ENCODE measurements at places on chromosomes 6 and 20.

- no peak for DNase-seq
Measured at GRCh38 chr6:119890470-119890869, 540.9 kb upstream of the MAN1A1 start.

DNA sequence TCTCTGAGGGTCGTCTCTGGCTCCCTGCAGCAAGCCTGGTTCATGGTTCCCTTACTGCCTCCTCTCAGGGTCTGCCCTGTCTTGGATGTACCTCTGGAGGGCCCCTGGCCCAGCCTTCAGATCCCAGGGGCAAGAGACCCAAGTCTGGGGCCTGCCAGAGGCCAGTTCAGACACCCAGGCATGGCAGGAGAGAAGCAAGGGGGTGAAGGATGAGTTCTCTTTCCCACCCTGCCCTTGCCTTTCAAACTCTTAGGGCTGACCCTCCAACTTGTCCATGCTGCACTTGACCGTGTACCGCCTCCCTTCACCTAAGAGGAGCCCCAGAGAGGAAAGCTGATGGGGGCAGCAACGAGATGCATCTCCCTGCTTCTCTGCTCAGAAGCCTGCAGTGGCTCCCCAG lies 4.2 kb downstream of the GDAP1L1 start:
- no peak for DNase-seq

- DNase-seq, result no peak
Measured at GRCh38 chr6:154993026-154993425, 2.1 kb upstream of the TIAM2 start.

GRCh38 chr6:72267470-72267869 lies 354.4 kb upstream of the KCNQ5 start:
- DNase-seq, result no peak

DNA sequence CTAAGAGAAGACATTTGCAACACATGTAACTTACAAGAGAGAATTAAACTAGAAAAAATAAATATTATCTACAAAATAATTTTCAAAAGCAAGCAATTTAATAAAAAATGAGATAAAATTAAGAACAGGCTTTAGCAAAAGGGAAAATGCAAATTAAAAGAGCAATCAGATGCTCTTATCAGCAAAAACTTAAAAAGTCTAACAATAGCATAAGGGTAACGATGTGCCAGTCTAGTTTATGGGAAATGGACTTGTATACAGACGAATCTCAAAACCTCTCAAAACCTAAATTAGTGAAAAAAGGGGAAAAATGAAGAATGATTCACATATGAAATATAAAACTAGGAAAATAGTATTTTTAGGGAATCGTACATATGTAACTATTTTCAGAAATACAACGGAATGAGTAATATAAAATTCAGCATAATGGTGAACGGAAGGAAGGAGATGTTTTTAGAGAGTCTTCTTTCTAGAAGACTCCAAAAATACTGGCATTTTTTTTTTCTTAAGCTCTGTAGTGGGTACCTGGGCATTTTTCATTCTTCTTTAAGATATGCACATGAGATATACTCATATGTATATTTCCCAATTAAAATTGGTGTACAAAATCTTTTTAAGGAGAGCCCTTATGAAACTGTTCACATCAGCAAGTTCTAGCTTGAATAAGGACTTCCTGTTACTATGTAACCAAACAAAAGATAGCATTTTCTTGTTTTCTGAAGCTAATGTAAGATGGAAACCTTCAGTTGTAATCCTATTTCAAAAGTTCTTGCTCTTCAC lies 927 bp upstream of the MANEA start:
- DNase-seq, result no peak

GRCh38 chr20:45833883-45834796 lies 541 bp downstream of the SNX21 start:
- peak; percentile 46 for DNase-seq

GRCh38 chr6:403659-404655 lies 12.4 kb downstream of the IRF4 start:
- no peak for DNase-seq

- no peak for DNase-seq
Measured at GRCh38 chr20:62584671-62585460, 57.4 kb upstream of the SLCO4A1 start.

GRCh38 chr20:13778827-13779226 lies 5.9 kb downstream of the ESF1 start:
- DNase-seq, result no peak

- no peak for DNase-seq
Measured at GRCh38 chr6:112352607-112353006, 5.5 kb downstream of the RFPL4B start.

GRCh38 chr20:54112221-54112884 lies 42.0 kb upstream of the BCAS1 start:
- no peak for DNase-seq

- no peak for DNase-seq
Measured at GRCh38 chr6:3005874-3006273, 6.2 kb downstream of the NQO2 start.

DNA sequence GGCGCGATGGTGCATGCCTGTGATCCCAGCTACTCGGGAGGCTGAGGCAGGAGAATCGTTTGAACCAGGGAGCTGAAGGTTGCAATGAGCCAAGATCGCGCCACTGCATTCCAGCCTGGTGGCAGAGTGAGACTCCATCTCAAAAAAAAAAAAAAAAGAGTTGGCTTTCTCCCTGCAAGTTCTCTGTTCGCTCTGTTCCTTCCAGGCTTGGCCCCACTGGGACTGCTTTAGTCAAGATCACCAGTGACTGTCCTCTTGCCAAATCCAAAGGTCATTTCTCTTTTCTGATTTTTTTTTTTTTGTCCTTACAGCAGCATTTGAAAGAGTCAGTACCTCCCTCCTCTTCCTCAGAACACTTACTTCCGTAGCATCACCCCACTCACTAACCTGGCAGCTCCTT lies 10.8 kb upstream of the GNRH2 start:
- DNase-seq, result no peak

GRCh38 chr20:50220894-50221365 lies 30.3 kb downstream of the CEBPB start:
- DNase-seq, result no peak

DNA sequence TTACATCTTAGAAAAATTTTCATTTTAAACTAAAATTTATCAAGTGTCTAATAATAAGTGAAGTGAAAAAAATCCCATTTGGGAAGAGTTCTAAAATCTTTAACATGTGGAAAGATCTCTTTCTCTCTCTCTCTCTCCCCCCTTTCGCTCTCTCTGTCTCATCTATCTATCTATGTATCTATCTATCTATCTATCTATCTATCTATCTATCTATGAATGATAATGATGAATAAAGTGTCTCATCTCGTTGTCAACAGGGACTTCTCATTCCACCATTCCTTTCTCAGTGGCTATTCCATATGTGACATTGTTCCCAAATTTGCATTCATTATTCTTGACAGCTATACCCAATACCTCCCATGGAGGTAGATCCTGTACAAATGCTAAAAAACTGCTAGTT lies 15.2 kb downstream of the CCDC170 start:
- no peak for DNase-seq

DNA sequence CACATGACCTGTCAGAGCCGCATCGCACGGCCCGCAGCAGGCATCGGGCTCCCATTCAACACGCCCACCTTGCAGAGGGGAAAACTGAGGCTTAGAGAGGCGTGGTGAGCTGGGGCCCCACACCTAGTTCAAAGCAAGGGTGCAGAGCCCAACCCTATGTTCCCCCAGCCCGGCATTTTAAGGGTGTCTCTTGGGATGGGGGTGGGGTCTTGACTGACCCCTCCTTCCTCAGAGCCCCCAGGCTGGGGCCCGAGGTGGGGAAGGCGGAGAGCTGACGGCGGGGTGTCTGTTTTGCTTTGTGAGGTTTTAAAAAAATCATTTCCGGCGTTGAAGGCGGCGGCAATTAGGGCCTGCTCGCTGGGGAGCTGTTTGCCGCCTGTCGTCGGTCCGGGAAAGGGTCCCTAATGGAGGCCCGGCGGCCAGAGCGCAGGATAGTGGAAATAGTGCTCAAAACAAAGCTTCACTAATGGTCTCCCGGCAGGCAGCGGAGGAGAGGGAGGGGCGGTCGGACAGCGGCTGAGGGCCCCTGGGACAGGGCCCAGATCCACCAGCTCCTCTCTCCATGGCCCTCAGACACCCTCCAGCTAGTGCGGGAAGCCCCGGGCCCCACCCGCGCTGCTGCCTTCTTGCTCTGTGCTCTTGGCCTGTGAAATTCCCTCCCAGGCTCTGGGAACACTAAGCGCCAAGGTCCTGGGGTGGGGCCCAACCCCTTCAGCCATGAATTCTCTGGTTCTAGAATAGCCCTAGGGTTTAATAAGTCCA lies 11.9 kb downstream of the VSTM2L start:
- no peak for DNase-seq

DNA sequence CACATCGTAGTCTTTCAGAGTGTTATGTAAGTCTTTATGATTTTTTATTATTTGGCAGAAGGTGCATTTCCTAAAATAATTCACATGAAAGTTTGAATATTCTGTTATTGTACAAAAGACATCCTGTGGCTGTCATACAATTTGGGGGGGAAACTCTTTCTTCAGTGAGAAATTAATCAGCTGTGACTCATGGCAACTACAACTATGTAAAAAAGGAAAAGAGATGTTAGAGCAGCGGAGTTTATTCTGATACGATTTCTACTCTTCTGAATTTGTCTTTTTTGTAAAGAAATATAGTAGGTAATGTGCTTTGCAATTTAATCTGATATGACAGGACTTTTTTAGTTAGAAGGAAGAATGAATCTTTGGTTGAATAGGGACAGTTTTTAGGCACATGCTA lies 14.2 kb downstream of the COL19A1 start:
- no peak for DNase-seq

GRCh38 chr6:149985481-149985937 lies 21.8 kb downstream of the ULBP1 start:
- no peak for DNase-seq

DNA sequence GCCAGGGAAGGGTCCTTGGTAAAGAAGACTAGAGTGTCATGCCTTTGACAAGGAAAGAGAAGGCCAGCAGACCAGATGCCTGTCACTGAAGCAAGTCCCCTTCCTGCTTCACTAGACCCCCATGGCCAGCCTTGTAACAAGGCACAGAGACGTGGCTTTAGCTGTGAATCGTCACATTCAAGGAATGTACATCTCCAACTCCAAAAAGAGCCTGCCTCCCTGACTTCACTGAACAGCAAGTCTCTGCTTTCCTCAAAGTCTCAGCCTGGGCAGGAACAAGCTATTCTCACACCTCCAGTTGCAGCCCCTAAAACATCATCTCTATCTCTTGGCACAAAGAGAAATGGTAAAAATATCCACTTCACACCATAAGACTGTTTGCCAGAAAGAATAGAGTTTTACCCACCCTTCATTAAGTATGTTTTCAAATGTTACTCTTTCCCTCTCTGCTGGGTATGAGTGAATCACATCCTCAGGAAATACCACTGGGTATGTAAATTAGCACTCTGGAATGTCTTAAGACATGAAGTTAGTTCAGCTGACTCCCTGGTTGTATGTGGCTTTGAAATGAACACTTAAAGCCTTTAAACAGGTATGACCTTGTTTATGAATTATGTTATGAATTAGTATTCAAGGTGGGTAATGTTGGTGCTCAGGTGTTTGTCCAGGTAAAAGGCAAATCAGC lies 46.4 kb upstream of the NT5E start:
- no peak for DNase-seq

GRCh38 chr6:109690737-109691621 lies at the start of the genes AK9 and FIG4:
TSS of gene AK9 (minus strand) at chr6:109691202. CDS start at chr6:109675745, 15,457 bp downstream.
TSS of gene FIG4 (plus strand) at chr6:109691296. CDS start at chr6:109691436, 140 bp downstream.
- DNase-seq, result peak; percentile 70

DNA sequence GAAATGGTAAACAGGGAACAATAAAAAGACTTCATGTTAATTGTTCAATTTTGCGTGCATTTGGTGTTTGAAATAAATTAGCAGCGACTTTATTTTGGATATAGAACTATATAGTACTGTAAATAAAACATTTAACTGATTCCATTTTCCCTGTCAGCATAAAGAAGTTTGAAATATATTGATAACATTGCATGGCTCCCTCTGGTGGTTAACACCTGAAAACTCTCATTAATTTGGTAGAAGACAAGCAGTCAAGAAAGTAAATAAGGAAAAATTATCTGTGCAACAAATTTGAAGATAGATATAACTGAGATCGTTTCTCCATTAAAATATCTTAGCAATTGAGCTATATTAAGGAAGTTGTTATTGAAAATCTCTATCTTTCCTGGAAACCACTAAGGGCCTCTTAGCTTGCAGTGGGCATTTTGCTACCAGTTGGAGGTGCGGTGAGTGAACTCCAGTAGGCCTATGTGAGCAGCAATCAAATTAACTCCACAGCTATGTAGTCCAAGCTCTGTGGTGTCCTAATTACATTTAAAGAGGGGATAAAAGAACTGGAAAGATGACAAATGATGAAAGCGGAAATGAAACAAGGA lies 435.7 kb upstream of the FKBP1C start:
- DNase-seq, result no peak

DNA sequence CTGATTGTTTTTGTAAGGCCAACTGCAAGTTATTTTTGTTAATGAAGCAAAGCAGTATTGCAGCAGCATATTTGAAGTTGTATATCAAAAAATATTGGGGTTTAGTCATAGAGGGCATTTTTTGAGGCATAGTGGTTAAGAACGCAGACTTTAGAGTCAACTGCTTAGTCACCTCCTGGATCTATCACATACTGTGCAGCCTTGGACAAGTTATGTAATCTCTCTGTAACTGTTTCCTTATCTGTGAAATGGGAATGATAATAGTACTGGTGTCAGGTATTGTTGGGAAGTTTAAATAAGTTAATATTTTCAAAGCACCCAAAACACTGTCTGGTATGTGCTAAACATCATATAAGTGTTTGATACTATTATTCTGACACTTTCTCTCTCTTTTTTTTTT lies 27.2 kb upstream of the EFHC1 start:
- no peak for DNase-seq
